ENCODE measurements at places on chromosomes 12 and 14. TPM values are rescaled to one million over a fixed set of nuclear protein-coding genes. Genes with fewer than 3 reads are reported as not detected.

The GALNT16 gene
- 3.9 TPM for total RNA-seq

The C12orf56 gene
- total RNA-seq: not detected

The MAP1LC3B2 gene
- 1.3 TPM for total RNA-seq

The GALNT6 gene
- total RNA-seq: 4.0 TPM

The AKAP3 gene
- total RNA-seq: 0.03 TPM

The DBX2 gene
- total RNA-seq: not detected

The PLCZ1 gene
- not detected for total RNA-seq

The TTC5 gene
- 20.4 TPM for total RNA-seq

The LRTM2 gene
- not detected for total RNA-seq

The CLEC4C gene
- not detected for total RNA-seq

The EIF2S3B gene
- total RNA-seq: 0.60 TPM

The ANKRD33 gene
- total RNA-seq: 0.24 TPM

The SPIC gene
- total RNA-seq: not detected

The AMHR2 gene
- 2.8 TPM for total RNA-seq

The CD163L1 gene
- 0.53 TPM for total RNA-seq

The KRT76 gene
- not detected for total RNA-seq

The RNASE4 gene
- 6.1 TPM for total RNA-seq

The DHRS2 gene
- total RNA-seq: 5.7 TPM

The GLIPR1L1 gene
- not detected for total RNA-seq

The GCN1 gene
- total RNA-seq: 60.2 TPM

The ATL1 gene
- total RNA-seq: 4.2 TPM

The SSTR1 gene
- total RNA-seq: not detected

The IQSEC3 gene
- not detected for total RNA-seq

The KRT8 gene
- 3,255 TPM for total RNA-seq

The LRFN5 gene
- total RNA-seq: not detected

The USP44 gene
- total RNA-seq: not detected

The ST8SIA1 gene
- not detected for total RNA-seq

The CRIP1 gene
- 1,748 TPM for total RNA-seq

The RD3L gene
- not detected for total RNA-seq

The ABCC9 gene
- total RNA-seq: not detected

The PPP1R13B gene
- 5.2 TPM for total RNA-seq

The GPR162 gene
- 0.70 TPM for total RNA-seq

All from A549 treated with RU486 at 1 μM for 4 hours (cell line).